NCI-H526 treated with DMSO at 0.1 percent for 48 hours (cell line): ENCODE measurements at places on chromosomes 13 and 19.
A peak's percentile ranks its signal among the peaks of the same experiment; 100 is the strongest.

DNA sequence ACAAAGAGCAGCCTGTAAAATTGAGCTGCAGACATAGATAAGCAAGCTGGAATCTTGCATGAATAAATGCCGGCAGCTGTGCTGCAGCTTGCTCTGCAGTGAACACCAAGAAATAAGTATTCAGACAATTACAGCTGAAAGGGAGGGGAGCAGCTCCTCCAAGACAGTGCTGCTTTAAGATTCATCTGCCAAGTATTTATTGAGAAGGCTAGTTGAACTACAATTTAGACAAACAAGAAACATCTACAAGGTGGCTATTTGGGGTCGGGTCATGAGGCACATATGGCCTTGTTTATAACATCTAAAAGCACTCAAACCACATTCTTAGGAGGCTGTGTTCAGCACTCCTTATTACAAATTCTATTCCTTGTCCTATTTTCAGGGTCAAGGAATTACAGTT, 34.9 kb downstream of the ZNF726 start:
- DNase-seq = no peak

DNA sequence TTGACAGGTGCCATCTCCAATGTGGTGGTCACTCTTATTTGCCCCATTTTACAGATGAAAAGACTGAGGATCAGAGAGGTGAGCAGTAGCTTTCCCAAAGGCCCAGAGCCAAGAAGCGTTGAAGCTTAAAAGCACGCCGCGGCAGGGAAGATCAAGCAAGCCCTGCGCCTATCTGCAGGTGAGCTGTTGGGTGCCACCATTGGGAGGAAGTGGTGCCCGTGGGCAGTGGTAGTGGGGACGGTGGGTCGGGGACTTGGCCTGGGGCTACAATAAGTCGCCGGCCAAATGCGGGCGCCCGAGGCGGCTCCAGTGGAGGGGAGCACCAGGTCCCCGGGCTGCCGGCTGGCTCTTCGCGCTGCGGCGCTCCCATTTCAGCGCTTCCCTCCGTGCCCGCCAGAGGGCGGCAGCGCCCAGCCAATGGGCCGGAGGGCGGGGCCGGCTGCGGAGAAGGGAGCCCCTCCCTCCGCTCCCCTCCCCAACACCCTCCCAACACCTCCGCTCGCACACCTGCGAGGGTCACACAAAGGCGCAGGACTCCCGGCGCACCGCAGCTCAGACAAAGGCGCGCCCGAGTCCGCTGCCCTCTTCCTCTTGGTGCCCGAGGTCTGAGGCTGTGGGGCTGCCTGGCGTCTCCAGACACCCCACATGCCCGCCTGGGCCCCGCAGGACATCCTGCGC, 744 bp upstream of the POU2F2 start:
- peak; percentile 49 for DNase-seq

GRCh38 chr13:41053384-41053826, 7.9 kb upstream of the WBP4 start:
- no peak for DNase-seq

- no peak for DNase-seq
These were observed 9.4 kb upstream of the SPART start for GRCh38 chr13:36355632-36356031.

DNA sequence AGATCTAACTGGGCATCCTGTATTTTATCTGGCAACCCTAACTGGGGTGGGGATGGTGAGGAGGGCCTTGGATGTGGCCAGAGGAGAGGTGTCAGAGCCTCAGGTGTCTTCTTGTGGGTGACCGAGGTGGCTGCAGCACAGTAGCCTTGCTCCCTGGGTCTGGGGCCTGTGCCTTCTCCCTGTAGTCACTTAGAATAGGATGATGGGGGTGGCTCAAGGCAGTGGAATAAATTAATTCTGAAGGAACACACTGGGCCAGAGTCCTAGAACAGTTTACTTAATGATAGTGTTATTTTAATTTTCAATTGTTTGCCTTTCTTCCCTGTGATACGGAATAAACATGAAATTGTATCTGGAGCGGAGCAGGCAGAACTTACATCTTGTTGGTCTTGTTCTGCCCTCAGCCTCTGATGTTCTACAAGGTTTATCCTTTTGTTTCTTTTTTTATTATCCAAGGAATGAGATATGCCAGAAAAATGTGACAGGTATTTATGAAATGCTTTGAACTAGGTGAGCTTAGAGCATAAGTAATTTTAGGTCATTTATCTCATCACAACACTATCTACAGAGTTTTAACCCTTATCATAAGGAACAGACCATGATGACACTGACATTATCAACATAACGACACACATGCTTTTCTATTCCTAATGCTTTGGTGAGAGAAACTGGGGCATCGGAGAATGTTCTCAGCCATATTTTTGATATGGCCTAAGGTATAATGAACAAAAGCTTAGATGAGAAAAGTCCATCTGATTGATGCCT, 51.4 kb downstream of the LRCH1 start:
- no peak for DNase-seq

GRCh38 chr19:39768334-39768733, 10.3 kb upstream of the LEUTX start:
- no peak for DNase-seq

DNA sequence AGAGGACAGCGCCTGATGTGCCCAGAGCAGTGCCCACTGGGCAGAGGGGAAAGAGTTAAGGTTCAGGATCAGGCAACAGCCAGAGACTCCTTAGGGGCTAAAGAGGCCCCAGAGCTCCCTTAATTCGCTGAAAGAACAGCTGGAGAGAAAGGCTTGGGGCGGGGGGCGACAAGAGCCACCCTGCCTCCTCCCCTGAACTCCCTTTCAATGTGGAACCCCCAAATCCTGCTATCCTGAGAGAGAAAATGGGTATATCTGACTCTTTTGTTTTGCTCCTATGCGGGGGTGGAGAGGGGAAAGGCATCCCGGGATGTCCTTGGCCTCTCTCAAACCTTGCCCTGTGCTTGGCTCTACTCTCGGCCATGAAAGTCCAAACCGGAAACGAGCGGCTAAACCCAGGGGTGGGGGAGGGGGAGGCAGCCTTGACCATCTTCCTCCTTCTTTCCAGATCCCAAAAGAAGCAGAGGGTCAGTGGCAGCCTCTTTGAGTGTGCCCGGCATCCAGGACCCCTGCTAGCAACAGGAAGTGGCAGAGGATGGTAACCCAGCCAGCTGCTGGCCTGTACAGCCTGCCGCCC, 4.7 kb downstream of the PRKACA start:
- DNase-seq = no peak

GRCh38 chr13:39394796-39395678, 208.0 kb downstream of the LHFPL6 start:
- no peak for DNase-seq

- DNase-seq = no peak
These were observed 57.2 kb upstream of the ZNRF4 start for GRCh38 chr19:5397804-5398692.

- no peak for DNase-seq
These were observed 5.9 kb downstream of the MIPEP start for GRCh38 chr13:23883255-23883654.

- no peak for DNase-seq
These were observed 5.1 kb downstream of the ZNF473 start for GRCh38 chr19:50030937-50031336.

GRCh38 chr13:27504868-27505194, 54.5 kb upstream of the MTIF3 start:
- no peak for DNase-seq

DNA sequence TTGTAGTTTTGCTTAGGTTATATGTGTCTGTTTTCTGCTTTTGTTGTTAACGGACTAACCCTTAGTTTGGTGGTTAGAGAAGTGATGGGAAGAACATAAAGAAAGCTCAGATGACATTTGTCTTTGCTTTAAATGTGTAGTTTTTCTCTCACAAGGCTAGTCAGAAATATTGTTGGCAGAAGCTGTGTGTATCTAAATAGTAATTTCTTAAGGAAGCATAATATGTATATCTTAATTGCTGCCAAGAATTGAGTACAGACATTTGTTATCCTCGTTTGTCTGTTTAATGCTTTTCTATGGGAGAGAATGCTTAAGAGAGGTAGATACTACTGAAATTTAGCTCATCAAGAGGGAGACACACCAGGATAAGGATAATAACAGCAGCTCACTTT, 2.7 kb downstream of the RGCC start:
- no peak for DNase-seq

DNA sequence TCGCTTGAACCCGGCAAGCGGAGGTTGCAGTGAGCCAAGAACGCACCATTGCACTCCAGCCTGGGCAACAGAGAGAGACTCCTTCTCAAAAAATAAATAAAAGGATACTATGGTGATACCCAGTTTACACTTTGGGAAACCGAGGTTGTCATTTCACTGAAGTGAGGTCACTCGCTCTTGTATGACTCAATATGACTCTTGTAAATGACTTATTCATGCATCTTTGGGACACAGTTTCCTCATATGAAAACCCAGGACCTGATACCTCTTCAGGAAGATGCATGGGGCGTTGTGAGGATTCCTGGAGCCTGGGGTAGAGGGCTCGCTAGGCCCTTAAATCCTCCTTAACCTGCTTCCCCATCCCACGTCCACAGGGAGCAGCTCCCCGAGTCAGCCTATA, 4.5 kb downstream of the PSMD8 start:
- DNase-seq = no peak

DNA sequence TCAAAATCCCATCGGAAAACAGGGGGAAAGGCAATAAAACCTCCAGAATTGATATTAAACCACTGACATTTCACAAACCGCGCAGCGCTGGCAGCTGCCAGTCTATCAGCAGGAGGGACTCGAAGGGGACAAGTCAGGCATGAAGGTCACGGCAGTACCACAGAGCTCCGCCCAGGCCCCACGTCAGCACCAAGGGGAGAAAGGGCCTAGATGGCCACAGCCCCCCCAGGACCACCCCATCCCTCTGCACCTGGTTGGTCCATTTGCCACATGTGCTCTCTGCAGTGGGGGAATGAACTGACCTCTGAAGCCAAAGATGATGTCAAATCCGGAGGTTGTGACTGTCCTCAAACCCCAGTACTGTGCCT, 9.5 kb upstream of the VSTM2B start:
- no peak for DNase-seq

GRCh38 chr19:46609511-46610412, 8.6 kb downstream of the CALM3 start:
- no peak for DNase-seq

DNA sequence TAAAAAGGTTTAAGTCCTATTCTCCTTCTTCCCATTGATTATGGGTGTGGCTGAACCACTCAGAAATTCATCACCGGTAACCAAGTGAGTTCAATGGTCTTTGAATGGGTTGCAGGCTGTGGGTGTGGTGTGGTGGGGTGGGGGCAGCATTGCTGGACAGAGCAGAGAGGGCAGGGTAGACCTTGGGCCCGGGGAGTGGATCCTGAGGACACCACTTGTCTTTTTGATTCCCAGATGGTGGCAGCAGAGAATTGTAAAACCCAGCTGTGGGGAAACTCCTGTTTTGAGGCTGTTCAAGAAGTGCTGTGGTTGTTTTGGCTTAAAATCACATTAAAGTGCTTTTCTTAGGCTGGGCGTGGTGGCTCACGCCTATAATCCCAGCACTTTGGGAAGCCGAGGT, 45.8 kb upstream of the RGCC start:
- DNase-seq = no peak

DNA sequence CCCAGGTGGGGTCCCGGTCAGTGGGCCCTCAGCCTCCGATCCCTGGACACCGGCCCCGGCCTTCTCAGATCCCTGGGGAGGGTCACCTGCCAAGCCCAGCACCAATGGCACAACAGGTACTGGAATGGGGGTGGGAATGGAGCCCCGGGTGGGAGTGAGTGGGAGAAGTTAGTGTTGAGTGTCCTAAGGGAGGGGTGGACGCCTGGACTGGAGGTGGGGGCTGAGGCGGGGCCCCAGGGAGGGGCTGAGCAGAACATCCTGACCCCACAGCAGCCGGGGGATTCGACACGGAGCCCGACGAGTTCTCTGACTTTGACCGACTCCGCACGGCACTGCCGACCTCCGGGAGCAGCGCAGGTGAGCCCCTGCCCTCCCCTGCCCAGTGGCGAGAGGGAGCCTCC, 17.7 kb downstream of the EPN1 start:
- DNase-seq = no peak

GRCh38 chr19:14404312-14404711, 14.8 kb downstream of the DDX39A start:
- DNase-seq = no peak

GRCh38 chr13:51004918-51005460, 95.4 kb downstream of the RNASEH2B start:
- DNase-seq = no peak

GRCh38 chr13:49499889-49500660, 4.3 kb downstream of the PHF11 start:
- DNase-seq = no peak

DNA sequence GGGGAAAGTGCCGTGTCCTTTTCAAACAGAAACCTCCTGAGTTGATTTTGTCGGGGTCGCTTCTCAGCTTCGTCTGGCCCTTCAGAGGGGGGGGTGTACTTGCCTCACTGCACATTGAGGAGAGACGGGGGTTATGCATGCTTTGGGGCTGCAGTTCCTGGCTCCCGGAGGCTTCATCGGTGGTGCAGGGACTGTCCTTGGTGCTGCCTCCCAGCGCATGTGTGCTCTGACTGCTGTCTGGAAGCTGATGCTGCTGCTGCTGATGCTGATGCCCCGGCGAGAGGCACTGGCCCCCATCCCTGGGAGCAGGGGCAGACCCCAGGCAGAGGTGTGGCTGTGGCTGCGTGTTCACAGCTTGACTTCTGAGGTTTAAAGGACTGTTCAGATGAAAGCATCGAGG, 91.0 kb downstream of the ARHGEF7 start:
- no peak for DNase-seq

DNA sequence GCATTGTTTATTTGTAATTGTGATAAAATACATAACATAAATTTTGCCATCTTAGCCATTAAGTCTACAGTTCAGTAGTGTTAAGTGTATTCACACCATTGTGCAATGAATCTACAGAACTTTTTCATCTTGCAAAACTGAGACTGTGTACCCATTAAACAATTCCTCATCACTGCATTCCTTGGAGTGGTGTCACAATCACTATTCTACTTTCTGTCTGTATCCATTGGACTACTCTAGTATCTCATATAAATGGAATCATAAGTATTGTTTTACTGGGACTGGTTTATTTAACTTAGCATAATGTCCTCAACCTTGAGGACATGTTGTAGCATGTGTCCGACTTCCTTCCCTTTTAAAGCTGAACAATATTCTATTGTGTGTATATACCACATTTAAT, 36.8 kb downstream of the UFM1 start:
- no peak for DNase-seq

GRCh38 chr19:14961956-14962685, 17.5 kb downstream of the SLC1A6 start:
- no peak for DNase-seq

- no peak for DNase-seq
These were observed 78.6 kb upstream of the TSHZ3 start for GRCh38 chr19:31427857-31428256.

GRCh38 chr13:98234348-98234747, 57.3 kb upstream of the RNF113B start:
- no peak for DNase-seq

DNA sequence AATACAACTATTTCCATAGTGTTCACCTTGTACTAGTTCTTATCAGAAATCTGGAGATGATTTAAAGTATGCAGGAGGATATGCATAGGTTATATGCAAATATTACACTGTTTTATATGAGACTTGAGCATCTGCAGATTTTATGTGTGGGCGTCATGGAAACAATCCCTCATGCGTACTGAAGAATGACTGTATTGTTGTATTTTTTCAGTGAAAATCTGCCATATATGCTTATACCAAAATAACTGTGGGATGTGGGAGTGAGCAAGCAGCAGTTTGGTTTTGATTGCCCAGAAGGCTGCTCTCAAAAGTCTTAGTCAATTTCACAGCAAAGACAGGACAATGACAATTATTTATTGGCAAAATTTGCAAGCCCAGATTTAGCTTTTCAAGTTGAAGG, 238.8 kb upstream of the PCDH20 start:
- DNase-seq = no peak

GRCh38 chr13:100808330-100809128, 133.9 kb upstream of the TMTC4 start:
- no peak for DNase-seq
